ENCODE measurements at places on chromosomes 13 and 19. TPM values are rescaled to one million over a fixed set of nuclear protein-coding genes. Genes with fewer than 3 reads are reported as not detected.

- DNase-seq: no peak
- H3K36me3 ChIP-seq: no peaks in the 10 kb centered on the region
- H3K4me1 ChIP-seq: no peaks in the 10 kb centered on the region
- no peak overlapping the region for H3K27ac ChIP-seq
- H3K27me3 ChIP-seq: no peaks in the 10 kb centered on the region
- no peak overlapping the region for H3K4me3 ChIP-seq
Measured at GRCh38 chr19:49775742-49776370, 9.1 kb downstream of the AP2A1 start.

DNA sequence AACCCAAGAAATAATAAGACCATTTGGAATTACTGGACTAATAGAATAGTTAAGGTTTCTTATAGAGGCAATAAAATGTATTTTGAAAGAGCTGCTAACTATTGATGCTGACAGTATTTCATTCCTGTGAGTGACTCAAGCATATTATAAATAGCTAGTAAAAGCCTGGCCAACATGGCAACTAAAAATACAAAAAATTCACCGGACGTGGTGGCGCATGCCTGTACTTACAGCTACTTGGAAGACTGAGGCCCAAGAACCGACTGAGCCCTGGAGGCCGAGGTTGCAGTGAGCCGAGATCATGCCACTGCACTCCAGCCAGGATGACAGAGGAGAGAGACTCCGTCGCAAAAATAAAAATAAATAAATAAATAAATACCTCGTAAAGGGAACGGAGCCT is 5.4 kb upstream of the ICAM3 start:
- H3K4me3 ChIP-seq: no peak overlapping the region
- no peak overlapping the region for H3K27ac ChIP-seq

GRCh38 chr13:22748866-22749577 is 431.8 kb upstream of the SGCG start:
- no peaks in the 10 kb centered on the region for H3K36me3 ChIP-seq
- H3K4me3 ChIP-seq: no peak overlapping the region
- no peak overlapping the region for H3K27ac ChIP-seq
- no peaks in the 10 kb centered on the region for H3K4me1 ChIP-seq
- DNase-seq: no peak

DNA sequence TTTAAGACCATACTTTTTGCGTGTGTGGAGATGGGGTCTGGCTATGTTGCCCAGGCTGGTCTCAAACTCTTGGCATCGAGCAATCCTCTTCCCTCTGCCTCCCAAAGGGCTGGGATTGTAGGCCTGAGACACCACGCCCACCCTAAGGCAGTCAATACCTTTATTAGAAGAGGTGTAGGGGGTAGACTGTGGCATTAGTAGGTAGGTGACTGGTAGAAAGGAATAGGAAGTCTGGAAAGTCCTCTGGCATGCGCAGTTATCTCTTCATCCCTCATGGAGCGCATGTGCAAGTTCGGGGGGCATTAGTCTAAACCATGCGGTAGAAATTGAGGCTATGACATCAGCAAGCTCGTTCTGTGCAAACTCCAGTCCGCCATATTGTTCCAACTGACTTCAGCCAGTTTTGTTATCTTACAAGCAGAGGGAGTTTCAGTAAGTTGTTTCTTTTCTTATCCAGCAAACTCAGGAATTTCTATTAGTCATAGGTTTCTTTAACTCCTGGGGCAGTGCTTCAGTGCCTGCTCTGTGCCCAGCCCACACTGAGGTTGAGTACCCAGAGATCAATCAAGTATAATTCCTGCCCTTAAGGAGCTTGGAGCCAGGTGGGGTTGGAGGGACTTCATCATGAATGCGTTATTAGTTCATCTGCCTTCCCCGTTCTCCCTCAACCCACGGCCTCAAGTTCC is 7.3 kb upstream of the RANBP3 start:
- no peaks in the 10 kb centered on the region for H3K27me3 ChIP-seq
- no peaks in the 10 kb centered on the region for H3K36me3 ChIP-seq
- H3K4me1 ChIP-seq: peaks cover 8% of the 10 kb centered on the region
- no peak overlapping the region for H3K27ac ChIP-seq
- DNase-seq: no peak

DNA sequence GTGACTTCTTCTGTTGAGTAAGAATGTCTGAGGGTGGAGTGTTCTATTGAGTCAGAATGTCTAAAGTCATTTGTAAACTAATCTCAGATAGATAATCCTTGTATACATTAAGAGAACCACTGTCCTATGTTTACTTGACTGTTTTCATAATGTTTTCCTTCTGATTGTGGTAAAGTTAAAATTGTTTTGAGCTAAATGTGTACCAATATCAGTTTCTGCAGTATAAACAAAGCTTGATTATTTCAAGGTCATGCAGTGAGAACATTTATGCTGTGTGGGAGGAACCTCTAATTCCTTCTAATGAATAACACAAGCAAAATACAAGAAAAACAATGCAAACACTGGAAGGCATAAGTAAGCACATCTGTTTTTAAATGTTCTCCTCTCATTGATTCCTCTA is 434.6 kb downstream of the FGF14 start:
- H3K36me3 ChIP-seq: no peaks in the 10 kb centered on the region
- H3K4me3 ChIP-seq: no peak overlapping the region
- DNase-seq: no peak
- H3K27me3 ChIP-seq: no peaks in the 10 kb centered on the region

- H3K27ac ChIP-seq: no peak overlapping the region
- no peaks in the 10 kb centered on the region for H3K4me1 ChIP-seq
- no peak for DNase-seq
- H3K36me3 ChIP-seq: peaks cover 14% of the 10 kb centered on the region
Measured at GRCh38 chr19:5246554-5247155, 94.0 kb downstream of the PTPRS start.

DNA sequence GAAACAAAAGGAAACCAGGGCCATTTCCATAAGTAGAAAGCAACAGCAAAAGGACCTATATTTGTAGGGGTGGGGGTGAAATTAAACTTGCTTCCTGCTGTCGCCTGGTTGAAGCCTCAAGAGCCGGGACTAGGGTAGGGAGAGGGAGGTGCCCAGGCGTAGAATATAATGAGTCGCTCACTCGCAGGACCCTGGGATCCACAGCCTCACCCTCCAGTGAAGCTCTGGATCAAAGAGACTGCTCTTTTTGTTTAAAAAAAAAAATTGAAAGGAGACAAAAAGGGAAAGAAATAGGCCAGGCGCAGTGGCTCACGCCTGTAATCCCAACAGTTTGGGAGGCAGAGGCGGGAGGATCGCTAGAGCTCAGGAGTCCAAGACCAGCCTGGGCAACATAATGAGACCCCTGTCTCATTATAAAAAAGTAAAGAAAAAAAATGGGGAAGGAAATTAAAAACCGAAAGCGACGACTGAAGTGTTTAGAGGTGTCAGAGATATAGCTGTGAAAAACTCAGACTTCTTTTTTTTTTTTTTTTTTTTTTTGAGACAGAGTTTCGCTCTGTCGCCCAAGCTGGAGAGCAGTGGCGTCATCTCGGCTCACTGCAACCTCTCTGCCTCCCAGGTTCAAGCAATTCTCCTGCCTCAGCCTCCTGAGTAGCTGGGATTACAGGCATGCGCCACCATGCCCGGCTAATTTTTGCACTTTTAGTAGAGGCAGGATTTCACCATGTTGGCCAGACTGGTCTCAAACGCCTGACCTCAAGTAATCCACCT is 10.9 kb upstream of the ADGRE5 start:
- no peaks in the 10 kb centered on the region for H3K36me3 ChIP-seq
- H3K4me1 ChIP-seq: peaks cover 29% of the 10 kb centered on the region
- H3K4me3 ChIP-seq: no peak overlapping the region
- DNase-seq: no peak

DNA sequence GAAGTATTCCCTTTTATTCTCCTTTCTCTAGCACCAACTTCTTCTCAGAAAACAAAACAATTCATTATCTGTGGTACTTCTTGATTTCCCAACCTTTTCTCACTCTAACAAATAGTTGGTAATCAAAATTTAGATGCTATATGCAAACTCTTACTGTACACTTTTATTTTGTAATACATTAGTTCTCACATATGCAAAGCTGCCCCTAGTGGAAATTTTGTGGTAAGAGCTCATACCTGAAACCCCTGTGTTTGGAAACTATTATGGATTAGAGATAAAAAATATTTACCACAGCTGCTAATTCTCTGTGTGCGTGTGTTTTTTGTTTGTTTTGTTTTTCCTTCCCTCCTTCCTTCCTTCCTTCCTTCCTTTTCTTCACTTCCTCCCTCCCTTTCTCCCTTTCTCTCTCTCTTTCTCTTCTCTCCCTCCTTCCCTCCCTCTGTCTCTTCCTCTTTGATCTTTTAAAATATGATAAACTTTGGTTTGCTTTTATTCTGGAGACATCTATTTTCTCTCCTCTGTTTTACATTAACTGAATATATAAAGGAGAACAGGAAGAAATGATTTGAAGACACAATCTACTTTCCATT is 537.4 kb downstream of the SLITRK6 start:
- no peaks in the 10 kb centered on the region for H3K4me1 ChIP-seq
- no peaks in the 10 kb centered on the region for H3K27me3 ChIP-seq
- H3K36me3 ChIP-seq: no peaks in the 10 kb centered on the region
- no peak overlapping the region for H3K4me3 ChIP-seq

DNA sequence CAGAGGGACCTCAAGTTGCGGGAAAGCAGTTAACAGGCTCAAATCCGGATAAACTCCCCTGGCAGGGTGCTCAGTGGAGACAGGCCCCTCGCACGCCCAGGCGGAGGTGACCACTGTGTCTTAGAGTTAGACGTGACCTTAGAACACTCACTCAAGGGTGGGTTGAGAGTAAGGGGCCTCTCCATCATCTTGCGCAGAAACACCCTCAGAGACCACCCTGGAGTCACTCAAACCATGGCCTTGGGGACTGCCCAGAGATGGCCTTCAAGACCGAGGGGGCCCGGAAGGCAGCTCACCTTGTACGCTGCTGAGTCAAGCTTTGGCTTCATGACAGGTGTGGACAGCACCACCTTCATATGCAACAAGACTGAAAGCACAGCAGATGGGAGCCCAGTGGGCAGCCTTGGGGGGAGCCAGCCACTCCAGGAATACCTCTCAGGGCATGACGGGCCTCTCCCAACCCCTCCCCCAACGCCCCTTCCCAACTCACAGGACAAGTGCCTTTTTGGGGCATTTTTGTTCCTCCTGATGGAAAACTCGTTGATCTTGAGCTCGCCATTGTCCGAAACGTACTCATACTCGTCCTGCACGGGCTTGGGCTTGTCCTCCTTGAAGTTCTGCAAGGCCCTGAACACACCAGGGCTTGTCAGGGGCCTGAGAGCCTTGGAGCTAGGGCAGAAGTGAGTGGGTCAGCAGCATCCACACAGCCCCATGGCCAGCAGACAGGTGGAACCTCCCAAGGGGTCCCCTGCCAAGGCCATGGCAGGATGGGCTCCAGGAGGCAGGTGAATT is 229.2 kb downstream of the TUBA3C start:
- no peaks in the 10 kb centered on the region for H3K27me3 ChIP-seq
- H3K36me3 ChIP-seq: no peaks in the 10 kb centered on the region
- no peak overlapping the region for H3K27ac ChIP-seq

DNA sequence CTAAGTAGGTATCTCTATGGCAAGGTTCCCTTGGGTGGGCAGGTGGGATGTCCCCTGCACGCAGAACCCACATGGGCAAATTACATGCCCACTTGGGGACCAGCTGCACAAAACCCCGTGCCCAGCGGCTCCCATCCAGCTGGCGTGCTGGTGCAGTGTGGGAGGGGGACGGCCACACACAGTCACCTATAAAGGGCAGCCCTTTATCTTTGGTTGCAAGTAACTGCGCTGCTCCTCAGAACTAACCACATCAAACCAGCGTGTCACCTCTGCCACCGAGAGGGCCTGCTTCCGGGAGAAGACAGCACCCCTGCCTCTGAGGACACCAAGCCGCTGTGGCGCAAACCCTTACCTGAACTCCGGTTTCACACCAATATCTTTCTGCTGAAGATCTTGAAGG is 32.2 kb downstream of the ANKRD27 start:
- peaks cover 82% of the 10 kb centered on the region for H3K36me3 ChIP-seq
- no peak overlapping the region for H3K27ac ChIP-seq

DNA sequence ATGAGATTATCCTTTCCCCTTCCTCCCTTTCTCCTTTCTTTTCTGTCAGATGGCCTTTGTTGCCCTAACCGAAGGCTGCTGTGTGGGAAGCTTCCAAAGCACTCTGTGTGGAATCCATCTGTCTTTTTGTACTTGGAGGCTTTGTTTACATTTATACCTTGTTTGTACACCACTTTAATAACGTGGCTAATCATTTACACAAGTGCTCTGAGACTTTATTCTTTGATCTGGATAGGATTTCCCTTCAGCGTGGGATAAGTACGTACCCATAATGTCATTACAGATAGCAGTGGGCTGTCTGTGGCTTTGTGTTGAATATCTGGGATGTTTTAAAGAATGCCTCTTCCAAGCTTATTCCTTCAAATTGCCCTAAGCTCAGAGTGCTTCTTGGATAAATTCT is 684.7 kb upstream of the SLITRK5 start:
- H3K4me3 ChIP-seq: no peak overlapping the region
- H3K4me1 ChIP-seq: no peaks in the 10 kb centered on the region
- no peak for DNase-seq
- H3K27me3 ChIP-seq: no peaks in the 10 kb centered on the region

GRCh38 chr13:90352763-90353162 is 994.7 kb upstream of the MIR17HG start:
- no peak for DNase-seq
- no peaks in the 10 kb centered on the region for H3K36me3 ChIP-seq
- no peaks in the 10 kb centered on the region for H3K27me3 ChIP-seq
- H3K27ac ChIP-seq: no peak overlapping the region
- no peak overlapping the region for H3K4me3 ChIP-seq

DNA sequence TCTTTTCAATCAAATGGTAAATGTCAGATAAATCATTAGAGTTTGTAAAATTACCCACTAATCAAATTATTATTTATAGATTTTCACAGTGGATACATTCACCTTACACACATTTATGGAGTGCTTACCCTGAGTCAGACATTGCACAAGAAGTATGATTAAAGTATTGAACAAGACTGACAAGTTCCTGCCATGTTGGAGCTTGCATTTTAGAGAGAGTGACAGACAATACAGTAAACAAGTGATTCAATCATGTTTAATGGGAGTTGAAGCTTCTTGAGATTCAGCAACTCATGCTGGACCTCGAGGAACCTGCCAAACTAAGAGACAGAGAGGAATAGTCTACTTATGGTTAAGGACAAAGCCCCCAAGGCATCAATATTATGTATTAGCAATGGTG is 487.8 kb downstream of the PCDH17 start:
- no peak overlapping the region for H3K4me3 ChIP-seq
- no peak for DNase-seq
- no peaks in the 10 kb centered on the region for H3K36me3 ChIP-seq
- H3K27ac ChIP-seq: no peak overlapping the region

GRCh38 chr13:74450964-74451363 is 316.8 kb upstream of the KLF12 start:
- H3K27me3 ChIP-seq: no peaks in the 10 kb centered on the region
- no peak overlapping the region for H3K4me3 ChIP-seq
- H3K4me1 ChIP-seq: no peaks in the 10 kb centered on the region
- H3K27ac ChIP-seq: no peak overlapping the region
- no peak for DNase-seq
- H3K36me3 ChIP-seq: no peaks in the 10 kb centered on the region

CCL25 gene
- not detected for total RNA-seq

ZNF569 gene
- 6.4 TPM for total RNA-seq

TMEM255B gene
- total RNA-seq: 4.3 TPM

TPTE2 gene
- not detected for total RNA-seq

BST2 gene
- total RNA-seq: 121 TPM

CAPN12 gene
- total RNA-seq: 0.54 TPM

C1QTNF9 gene
- total RNA-seq: not detected

PRR22 gene
- 0.71 TPM for total RNA-seq

ZNF850 gene
- total RNA-seq: 3.5 TPM

All from sigmoid colon (tissue), 7 donors.